ENCODE measurements at places on chromosomes 11 and 22.

GRCh38 chr11:76752321-76753143 is 30.6 kb upstream of the TSKU start:
- DNase-seq, result no peak

DNA sequence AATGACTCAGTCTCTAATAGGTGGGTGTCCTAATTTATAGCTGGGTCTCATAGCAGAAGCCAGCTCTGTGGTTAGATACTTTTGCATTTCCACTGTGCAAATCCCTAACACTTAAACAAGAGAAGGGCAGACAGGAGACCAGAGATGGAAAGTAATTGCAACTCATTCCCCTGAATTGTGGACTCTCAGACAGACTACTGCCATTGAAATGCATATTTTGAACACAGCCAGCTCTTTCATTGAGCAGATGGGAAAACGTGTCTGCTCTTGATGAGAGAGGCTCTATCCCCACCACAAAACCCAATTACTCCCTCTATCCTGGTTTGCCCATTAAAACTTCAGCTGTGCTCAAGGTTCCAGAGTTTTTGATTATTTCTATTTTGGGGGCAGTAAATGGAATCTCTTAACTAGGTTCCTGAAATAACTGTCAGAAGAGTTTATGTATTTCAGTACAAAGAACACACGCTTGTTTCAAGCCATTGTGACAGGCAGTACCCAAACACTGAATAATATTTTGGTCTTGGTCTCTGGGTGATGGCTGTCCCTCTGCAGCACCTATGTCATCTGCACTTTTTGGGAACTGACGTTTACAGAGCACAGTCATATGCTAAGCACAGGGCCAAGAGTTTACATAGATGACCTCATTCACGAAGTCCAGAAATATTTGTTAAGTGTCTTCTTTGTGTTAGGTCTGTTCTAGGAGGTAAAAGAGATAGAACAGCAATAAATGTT is 41.7 kb downstream of the FAM227A start:
- no peak for DNase-seq

- DNase-seq, result no peak
These were observed 71.6 kb upstream of the AKIP1 start for GRCh38 chr11:8839306-8839956.

GRCh38 chr11:10770626-10771254 is 19.7 kb downstream of the CTR9 start:
- DNase-seq, result peak; percentile 23

- no peak for DNase-seq
These were observed 2.0 kb upstream of the NRXN2 start for GRCh38 chr11:64724863-64725532.

- no peak for DNase-seq
These were observed 44.9 kb downstream of the TTC17 start for GRCh38 chr11:43403357-43404231.

- DNase-seq, result peak; percentile 71
These were observed 16.9 kb downstream of the TSPAN4 start for GRCh38 chr11:859394-860131.

DNA sequence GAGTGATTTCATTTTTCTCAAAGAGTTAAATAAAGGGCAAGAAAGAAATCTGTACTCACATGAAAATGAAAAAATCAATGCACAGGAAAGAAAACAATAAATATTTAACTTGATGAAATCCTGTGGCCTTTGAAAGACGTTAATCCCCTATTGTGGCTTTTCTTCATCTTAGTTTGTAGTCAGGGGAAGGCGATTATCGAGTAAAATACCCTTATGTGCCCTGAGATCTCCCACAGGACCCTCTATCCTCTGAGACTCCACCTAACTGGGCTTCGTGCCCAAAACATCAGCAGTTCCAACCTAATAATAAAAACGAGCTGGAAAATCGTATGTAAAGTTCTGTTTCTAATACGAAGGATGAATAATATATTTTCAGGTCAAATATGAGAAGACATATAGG is 208.2 kb upstream of the ZC3H12C start:
- no peak for DNase-seq

GRCh38 chr11:13256216-13256615 is 21.4 kb upstream of the BMAL1 start:
- no peak for DNase-seq

- DNase-seq, result no peak
These were observed 32.3 kb downstream of the AMOTL1 start for GRCh38 chr11:94800414-94800813.

- no peak for DNase-seq
These were observed 404.6 kb downstream of the TBC1D22A start for GRCh38 chr22:47167056-47167455.

GRCh38 chr11:46235777-46236688 is 41.4 kb upstream of the CREB3L1 start:
- peak; percentile 19 for DNase-seq

- no peak for DNase-seq
These were observed 643.8 kb upstream of the TENM4 start for GRCh38 chr11:80084608-80085007.

DNA sequence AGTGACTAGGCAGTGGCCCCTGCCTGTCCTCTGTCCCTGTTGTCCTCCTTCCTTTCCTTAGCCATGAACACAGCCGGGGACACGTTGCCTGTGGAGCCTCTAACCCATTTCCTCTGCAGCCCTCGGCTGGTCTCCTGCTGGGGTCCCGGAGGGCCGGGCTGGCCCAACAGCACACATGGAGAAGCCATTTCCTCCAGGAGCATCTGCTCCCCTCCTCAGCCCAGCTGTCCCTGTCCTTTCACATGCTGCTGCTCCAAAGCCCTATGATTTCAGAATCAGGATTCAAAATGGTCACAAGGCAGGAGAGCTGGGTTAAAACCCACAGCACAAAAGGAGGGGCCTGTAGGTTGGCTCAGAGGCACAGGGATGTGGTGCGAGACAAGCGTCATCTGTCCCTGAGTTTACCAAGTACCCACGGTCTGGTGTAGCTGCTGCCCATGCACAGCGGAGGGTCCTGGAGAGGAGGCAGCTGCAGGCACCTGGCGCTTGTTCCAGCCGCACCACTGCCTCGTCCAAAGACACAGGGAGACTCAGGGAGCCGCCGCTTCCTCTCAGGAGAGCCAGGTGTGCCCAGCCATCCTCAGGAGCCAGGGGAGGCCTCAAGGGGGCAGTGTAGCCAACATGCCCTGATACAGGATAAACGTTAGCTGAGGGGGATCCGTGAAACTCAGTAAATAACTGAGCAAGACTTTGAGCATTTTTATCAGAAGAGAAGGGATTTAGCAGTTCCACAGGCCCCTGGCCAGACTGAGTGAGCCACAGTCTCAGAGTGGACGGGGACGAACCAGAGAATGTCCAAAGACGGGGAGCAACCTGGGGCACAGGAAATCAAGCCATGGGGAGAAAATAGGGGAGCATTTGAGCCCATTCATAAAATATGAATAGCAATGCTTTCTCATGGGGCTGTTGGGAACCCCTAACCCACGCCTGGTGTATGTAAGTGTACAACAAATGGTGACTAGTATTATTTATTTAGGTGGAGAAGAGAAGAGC is 3.9 kb upstream of the VSIG10L2 start:
- peak; percentile 10 for DNase-seq

GRCh38 chr11:117523680-117524079 is 196.0 kb downstream of the CEP164 start:
- no peak for DNase-seq

Measured in Kasumi-1 (cell line).